Chondrocyte (in vitro differentiated cells): ENCODE measurements at places on chromosomes 7 and 10. TPM values are rescaled to one million over a fixed set of nuclear protein-coding genes. Genes with fewer than 3 reads are reported as not detected.
A peak's percentile ranks its signal among the peaks of the same experiment; 100 is the strongest.

Gene COL26A1
- 102 to 156 TPM (median 155 TPM) in 3 replicates for total RNA-seq

Gene C10orf62
- total RNA-seq, result not detected in 3 replicates

Gene CAV1
- 230 to 297 TPM (median 296 TPM) in 3 replicates for total RNA-seq

Gene SCIN
- total RNA-seq, result 0.65 to 2.6 TPM (median 0.82 TPM) in 3 replicates

Gene DLX5
- 0.27 to 7.5 TPM (median 0.77 TPM) in 3 replicates for total RNA-seq

Gene INPP5A
- total RNA-seq, result 29.5 to 40.6 TPM (median 40.1 TPM) in 3 replicates

Gene KCNH2
- 0.19 to 0.33 TPM (median 0.30 TPM) in 3 replicates for total RNA-seq

- no peak overlapping the region for H3K27ac ChIP-seq
- H3K4me1 ChIP-seq, result peaks cover 5% of the 10 kb centered on the region
- H3K27me3 ChIP-seq, result no peaks in the 10 kb centered on the region
- no peak overlapping the region for H3K4me3 ChIP-seq
- peaks cover 11% of the 10 kb centered on the region for H3K36me3 ChIP-seq
Measured at GRCh38 chr10:24579906-24580305, 143.8 kb downstream of the ARHGAP21 start.

- peaks cover 2% of the 10 kb centered on the region for H3K36me3 ChIP-seq
- DNase-seq, result no peak
Measured at GRCh38 chr10:58384544-58384998, 639 bp upstream of the TFAM start.

GRCh38 chr7:81506609-81507008 lies 263.2 kb downstream of the HGF start:
- peaks cover 6% of the 10 kb centered on the region for H3K36me3 ChIP-seq
- H3K4me1 ChIP-seq, result peaks cover 23% of the 10 kb centered on the region
- no peak overlapping the region for H3K27ac ChIP-seq
- DNase-seq, result no peak

DNA sequence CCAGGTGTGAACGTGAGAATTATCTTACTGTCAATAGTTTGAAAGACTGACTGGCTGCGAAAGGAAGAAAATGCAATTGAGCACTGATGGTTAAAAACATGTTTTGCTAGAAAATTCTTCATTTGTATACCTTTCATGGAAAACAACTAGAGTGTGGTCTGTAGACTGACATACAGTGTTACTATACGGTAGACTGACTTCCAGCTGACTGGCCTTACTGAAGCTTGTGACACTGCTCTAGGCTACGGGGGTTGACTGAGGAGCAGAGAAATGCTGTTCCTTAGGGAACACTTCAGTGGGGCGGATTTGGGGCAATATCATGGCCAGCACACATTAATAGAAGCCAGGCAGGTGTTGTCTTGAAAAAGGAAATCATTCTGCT lies 25.9 kb upstream of the DDC start:
- DNase-seq, result no peak
- peaks cover 36% of the 10 kb centered on the region for H3K36me3 ChIP-seq
- H3K27ac ChIP-seq, result no peak overlapping the region

DNA sequence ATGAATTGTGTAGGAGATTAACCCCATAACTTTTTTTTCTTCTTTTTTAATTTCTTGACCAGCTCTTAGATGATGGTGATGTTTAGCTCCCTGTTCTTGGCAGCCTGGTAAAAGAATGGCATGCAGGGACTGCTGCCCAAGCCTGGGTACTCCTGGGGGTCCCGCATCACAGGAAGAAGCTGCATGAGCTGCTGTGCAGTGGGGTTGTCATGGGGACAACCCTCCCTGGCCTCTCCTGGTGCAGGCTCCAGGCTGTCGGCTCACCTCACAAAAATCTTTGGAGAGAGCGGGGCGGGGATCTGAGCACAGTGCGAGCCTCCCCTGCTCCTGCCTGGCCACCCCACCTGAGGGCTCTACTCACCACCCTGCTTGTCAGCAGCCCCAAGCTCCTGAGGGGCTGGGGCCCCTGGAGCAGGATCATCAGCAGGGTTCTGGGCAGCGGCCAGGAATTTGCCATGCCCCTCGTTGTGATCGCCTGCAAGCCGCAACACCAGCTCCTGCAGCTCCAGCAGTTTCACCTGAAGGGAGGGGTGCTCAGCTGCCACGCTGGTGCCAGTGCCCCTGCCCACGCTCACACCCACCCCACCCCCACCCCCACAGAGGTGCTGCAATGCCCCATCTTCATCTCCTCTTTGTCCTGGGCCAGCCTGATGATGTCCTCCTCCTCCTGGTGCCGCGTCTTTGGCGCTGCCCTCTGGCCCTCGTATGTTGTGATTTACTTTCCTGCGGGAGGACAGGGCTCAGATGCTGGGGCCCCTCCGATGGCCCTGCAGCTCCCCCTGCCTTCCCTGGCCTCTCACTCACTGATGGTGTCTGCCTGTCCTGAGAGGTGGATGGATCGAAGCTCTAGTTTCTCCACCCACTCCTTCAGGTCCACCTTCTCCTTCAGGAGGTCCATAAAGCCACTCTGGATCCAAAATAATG lies 15.5 kb upstream of the MTPAP start:
- no peaks in the 10 kb centered on the region for H3K4me1 ChIP-seq
- H3K36me3 ChIP-seq, result peaks cover 3% of the 10 kb centered on the region
- H3K4me3 ChIP-seq, result no peak overlapping the region
- H3K27ac ChIP-seq, result no peak overlapping the region

- H3K36me3 ChIP-seq, result no peaks in the 10 kb centered on the region
- no peaks in the 10 kb centered on the region for H3K4me1 ChIP-seq
- H3K27me3 ChIP-seq, result no peaks in the 10 kb centered on the region
Measured at GRCh38 chr7:38310591-38311101, 37.2 kb upstream of the TARP start.

- H3K36me3 ChIP-seq, result peaks cover 41% of the 10 kb centered on the region
- H3K4me3 ChIP-seq, result no peak overlapping the region
- H3K4me1 ChIP-seq, result peaks cover 6% of the 10 kb centered on the region
Measured at GRCh38 chr10:6109444-6109775, 20.6 kb downstream of the RBM17 start.

DNA sequence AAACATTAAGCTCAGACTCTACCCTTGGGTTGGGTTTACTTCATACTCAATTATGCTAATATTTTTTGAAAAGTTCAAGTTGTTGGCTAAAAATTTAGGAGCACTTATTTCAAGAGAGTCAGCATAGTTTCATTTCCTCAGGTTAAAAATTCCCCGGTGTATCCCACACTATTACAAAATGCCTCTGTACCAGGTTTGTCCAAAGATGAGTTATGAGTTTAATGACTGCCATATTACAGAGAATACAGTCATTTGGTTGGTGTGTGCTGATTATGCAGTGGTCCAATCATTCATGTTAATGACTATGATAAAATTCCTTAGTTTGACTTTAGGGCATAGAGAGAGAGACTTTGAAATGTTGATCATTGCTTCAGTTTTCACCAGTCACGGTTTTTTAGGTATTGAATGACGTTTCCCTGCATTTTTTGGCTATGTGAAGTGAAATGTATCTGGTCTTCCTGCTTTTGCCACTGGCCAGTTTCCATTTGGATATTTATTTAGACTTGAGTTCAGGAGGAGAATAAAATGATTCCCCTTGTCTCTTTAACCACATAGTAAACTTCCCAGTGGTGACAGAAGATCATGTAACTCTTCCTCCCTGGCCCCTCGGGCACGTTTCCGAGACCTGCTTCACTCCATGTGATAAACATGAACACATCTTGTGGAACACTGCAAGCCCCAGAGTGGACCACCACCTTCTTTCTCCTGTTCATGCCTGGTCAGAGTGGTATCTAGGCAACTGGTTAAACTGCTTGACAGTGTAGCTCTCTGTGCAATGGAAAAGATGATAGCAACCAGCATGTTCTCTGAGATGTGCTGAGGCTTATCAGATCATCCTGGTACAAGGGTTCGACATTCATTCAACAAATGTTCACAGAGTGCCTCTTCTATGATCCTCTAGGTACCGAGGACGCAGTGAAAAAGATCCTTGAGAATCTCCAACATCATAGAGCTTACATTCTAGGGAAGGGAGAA lies 153.6 kb downstream of the CACNB2 start:
- no peaks in the 10 kb centered on the region for H3K36me3 ChIP-seq
- no peak overlapping the region for H3K27ac ChIP-seq
- no peak overlapping the region for H3K4me3 ChIP-seq
- DNase-seq, result no peak
- peaks cover 5% of the 10 kb centered on the region for H3K27me3 ChIP-seq

GRCh38 chr7:101108330-101108857 lies 18.5 kb upstream of the SERPINE1 start:
- H3K36me3 ChIP-seq, result no peaks in the 10 kb centered on the region
- H3K27me3 ChIP-seq, result no peaks in the 10 kb centered on the region

DNA sequence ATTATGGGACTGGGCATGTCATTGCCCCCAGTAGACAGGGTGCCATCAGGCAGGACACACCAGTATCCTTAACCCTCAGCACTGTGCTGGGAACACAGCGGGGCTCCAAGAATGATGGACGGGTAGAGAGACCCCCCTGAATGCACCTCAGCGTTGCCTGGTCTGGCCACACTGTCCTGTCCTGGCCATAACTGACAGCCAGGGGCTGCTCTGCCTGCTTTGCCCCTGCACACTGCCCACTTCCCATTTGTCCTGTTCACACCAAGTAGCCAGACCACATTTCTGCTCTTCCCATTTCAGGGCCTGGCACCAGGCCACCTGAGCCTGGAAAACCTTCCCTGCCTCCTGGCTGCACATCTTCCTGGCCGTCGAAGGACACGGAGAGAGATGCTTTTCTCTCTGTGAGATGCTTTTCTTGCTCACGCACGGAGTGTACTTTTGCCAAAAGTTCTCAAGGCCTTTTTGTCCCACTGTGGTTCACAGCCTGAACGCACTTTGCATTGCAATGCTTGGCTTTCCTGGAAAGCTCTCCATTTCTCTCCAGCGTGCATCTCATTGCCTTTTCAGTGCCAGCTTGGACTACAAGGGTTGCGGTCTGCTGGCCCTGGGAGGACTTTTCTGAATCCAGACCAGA lies 131.0 kb upstream of the EEPD1 start:
- H3K4me3 ChIP-seq, result no peak overlapping the region
- no peaks in the 10 kb centered on the region for H3K36me3 ChIP-seq
- H3K27me3 ChIP-seq, result no peaks in the 10 kb centered on the region
- no peak for DNase-seq
- H3K4me1 ChIP-seq, result no peaks in the 10 kb centered on the region
- H3K27ac ChIP-seq, result no peak overlapping the region

- DNase-seq, result no peak
- peaks cover 3% of the 10 kb centered on the region for H3K36me3 ChIP-seq
- H3K4me3 ChIP-seq, result no peak overlapping the region
- peaks cover 14% of the 10 kb centered on the region for H3K4me1 ChIP-seq
- peaks cover 29% of the 10 kb centered on the region for H3K27me3 ChIP-seq
Measured at GRCh38 chr7:106031300-106032035, 68.4 kb downstream of the CDHR3 start.

GRCh38 chr7:12941512-12941911 lies 254.1 kb downstream of the ARL4A start:
- H3K4me3 ChIP-seq, result no peak overlapping the region
- H3K27me3 ChIP-seq, result no peaks in the 10 kb centered on the region
- peaks cover 8% of the 10 kb centered on the region for H3K36me3 ChIP-seq
- H3K27ac ChIP-seq, result no peak overlapping the region
- H3K4me1 ChIP-seq, result peaks cover 19% of the 10 kb centered on the region
- no peak for DNase-seq

- H3K4me3 ChIP-seq, result no peak overlapping the region
- H3K27me3 ChIP-seq, result no peaks in the 10 kb centered on the region
- H3K36me3 ChIP-seq, result no peaks in the 10 kb centered on the region
- DNase-seq, result no peak
- H3K4me1 ChIP-seq, result no peaks in the 10 kb centered on the region
- H3K27ac ChIP-seq, result no peak overlapping the region
Measured at GRCh38 chr10:129605266-129605985, 138.4 kb downstream of the MGMT start.

DNA sequence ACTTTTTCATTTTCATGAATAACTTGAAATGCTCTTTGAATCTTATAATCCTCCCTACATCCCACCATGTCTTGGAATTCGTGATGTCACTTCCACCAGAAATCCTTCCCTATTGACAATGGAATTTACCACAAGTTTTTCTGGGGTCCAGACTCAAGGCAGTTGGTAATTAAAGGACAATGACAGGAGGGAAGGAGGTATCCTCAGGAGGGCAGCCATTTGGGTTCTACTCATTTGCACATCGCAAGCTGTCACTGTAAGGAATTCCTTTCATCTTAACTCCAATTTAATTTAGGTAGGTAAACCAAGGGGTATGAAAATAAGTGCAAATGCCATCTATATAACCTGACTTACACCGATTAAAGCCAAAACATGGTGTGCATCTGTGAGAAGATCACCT lies 21.9 kb downstream of the LRRC17 start:
- peaks cover 5% of the 10 kb centered on the region for H3K4me1 ChIP-seq
- no peak overlapping the region for H3K27ac ChIP-seq
- peaks cover 7% of the 10 kb centered on the region for H3K36me3 ChIP-seq

- peaks cover 2% of the 10 kb centered on the region for H3K27me3 ChIP-seq
- H3K36me3 ChIP-seq, result peaks cover 37% of the 10 kb centered on the region
- H3K4me3 ChIP-seq, result no peak overlapping the region
- peak; percentile 83 for DNase-seq
- no peaks in the 10 kb centered on the region for H3K4me1 ChIP-seq
Measured at GRCh38 chr10:133445751-133446708, 7.7 kb upstream of the SCART1 start.

DNA sequence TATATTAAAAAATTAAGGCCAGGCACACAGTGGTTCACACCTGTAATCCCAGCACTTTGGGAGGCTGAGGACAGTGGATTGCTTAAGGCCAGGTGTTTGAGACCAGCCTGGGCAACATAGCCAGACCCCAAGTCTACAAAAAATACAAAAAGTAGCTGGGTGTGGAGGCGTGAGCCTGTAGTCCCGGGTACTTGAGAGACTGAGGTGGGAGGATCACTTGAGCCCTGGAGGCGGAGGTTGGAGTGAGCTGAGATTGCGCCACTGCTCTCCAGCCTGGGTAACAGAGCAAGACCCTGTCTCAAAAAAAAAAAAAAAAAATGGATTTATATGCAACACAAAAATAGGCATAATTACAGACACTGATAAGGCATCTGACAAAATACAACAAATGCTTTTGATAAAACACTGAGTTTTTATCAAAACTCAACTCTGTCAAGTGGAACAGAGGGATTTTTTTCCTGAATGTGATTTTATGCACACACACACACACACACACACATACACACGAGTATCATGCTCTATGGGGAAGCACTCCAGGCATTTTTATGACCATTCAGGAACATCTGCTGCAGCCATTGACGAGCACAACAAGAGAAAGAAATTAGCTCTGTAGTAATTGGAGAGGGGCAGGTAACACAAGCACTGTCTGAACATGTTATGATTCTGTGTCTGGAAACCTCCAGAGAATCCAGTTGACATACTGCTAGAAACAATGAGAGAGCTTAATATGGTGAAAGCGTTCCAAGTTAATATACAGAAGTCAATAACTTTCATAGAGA lies 193.1 kb downstream of the WDR37 start:
- H3K27me3 ChIP-seq, result peaks cover 5% of the 10 kb centered on the region
- no peak for DNase-seq
- H3K4me3 ChIP-seq, result no peak overlapping the region
- H3K4me1 ChIP-seq, result peaks cover 18% of the 10 kb centered on the region
- peaks cover 5% of the 10 kb centered on the region for H3K36me3 ChIP-seq

GRCh38 chr7:131554880-131555516 lies 1.4 kb downstream of the PODXL start:
- H3K4me1 ChIP-seq, result peaks cover 24% of the 10 kb centered on the region
- DNase-seq, result peak; percentile 64
- H3K36me3 ChIP-seq, result no peaks in the 10 kb centered on the region
- H3K4me3 ChIP-seq, result peak overlapping the region; percentile 70
- H3K27ac ChIP-seq, result peak overlapping the region; percentile 49
